Liver (tissue), 10 donors: ENCODE measurements at places on chromosomes 4 and X. TPM values are rescaled to one million over a fixed set of nuclear protein-coding genes. Genes with fewer than 3 reads are reported as not detected.

GRCh38 chr4:173415885-173416653 lies 17.2 kb upstream of the SCRG1 start:
- DNase-seq, result no peak

DNA sequence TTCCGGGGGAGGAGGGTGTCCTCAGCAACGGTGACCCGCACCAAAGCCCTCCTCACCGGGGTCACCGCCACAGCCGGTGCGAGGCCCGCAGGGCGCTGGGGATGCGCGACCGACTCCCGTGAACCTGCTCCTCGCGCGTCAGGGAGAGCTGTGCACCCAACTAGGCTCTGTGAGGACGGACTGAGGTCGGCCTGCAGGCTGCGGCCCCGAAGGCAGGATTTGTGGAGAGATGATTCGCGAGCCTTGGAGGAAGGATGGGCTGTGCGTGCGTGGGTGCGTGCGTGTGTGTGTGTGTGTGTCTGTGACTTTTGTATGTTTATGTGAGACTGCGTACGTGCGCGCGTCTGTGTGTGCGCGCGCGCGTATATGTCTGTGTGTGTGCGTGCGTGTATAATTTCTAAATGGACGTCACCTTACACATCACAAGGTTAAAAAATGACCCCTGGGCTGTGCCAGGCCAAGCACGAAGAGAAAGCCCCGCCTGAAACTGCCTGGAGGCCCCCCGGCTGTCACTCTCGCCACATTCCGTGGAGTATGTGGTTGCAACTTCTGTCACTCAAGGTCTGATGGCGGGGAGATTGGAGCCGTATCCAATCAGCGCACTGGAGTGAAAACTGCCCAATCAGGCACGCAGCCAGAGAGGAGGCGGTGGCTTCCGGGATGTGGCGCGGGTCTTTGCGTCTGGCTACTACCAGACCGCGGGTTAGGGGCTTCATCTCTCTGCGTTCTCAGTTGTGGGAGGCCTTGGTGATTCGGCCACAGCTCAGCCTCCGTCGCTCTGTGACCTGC lies at the start of gene ZNF141:
Gene ZNF141 (plus strand): TSS at position 672 of the 789 bp plus-strand sequence. CDS start 170 bp downstream, outside the sequence.
- DNase-seq, result peak; percentile 90

DNA sequence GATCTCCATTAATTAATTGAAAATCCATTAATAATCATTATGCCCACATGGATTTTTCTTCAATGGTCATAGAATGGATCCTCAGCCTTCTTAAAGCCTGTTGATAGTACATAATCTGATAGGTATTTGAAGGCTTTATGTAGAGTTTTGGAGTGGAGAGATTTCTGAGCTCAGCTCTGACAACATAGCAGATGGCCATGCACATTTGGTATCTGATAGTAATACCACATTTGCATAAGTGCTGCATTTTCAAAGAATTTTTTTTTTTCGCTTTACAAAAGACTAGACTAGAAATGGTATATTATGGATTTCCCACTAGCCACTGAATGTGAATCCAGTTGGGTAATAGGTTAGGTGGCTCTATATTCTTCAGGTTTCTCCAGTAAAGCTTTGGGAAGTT lies 440.6 kb downstream of the FGF13 start:
- DNase-seq, result no peak

GRCh38 chr4:1245481-1246051 lies 3.4 kb downstream of the CTBP1 start:
- DNase-seq, result no peak

DNA sequence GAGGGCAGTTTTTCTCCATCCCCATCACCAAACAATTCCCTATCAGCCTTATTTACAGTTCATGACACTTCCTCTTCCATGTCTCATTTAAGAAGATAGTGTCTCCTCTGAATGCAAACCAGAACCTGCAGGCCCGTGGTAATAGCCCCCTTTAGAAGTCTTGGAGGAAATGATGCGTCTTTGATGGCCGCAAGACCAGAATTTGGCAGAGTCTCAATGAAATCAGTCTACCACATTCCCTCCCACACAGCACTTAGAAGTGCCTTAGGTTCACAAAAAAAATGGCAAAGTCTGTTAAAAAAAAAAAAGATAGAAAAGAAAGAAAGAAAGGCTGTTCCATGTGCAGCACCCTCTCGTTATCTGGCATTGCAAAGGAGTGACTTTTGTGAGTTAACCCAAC lies 2.1 kb upstream of the KDR start:
- DNase-seq, result no peak

DNA sequence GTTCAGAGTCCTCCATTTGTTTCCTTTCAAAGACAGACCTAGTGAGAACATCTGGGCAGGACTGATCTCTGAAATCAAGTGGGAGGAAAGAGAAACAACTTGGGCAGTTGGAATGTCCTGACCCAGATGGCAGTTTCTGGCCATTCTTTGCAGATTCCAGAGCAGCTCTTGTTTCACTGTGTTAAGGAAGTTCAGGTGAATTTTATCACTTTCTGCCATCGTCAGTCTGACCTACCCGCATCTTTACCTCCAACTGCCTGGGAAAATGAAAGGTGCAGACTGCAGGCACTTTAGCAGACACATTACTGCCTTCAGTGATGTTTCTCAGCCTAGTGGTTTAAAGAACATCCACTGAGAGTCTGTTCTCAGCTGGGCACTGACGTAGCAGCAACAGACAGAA lies 216.2 kb downstream of the CEP135 start:
- no peak for DNase-seq

DNA sequence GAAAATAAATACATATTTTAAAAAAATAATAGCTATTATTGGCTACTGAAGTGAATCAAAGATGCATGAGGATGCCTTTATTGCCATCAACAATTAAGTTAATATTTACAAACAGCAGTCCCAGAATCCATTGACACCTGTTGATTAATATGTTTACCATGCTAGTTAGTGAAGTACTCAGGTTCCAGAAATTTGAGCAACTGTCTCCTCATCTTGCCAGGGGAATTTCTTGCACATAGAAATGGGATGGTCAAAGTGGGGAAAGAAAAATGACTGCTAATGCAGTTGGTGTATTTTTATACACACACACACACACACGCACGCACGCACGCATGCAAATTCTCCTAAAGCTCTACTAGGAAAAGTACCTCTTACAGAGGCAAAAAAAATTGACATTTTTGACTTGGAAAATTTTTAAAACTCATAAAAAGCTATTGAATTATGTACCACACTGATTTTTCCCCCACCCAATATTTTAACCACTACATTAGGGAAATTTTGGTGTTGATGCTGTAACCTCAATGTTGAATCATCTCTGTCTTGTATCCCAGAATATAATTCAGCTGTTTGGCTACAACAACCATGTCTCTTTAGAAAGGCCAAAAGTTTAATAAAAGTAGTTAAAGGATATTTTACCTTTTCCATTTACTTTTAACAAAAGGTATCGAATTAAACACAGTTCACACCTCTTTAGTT lies 105.3 kb upstream of the TMEM150C start:
- DNase-seq, result no peak

GRCh38 chr4:23269566-23269965 lies 576.8 kb downstream of the GBA3 start:
- no peak for DNase-seq

GRCh38 chrX:45743906-45744625 lies 543.4 kb upstream of the DIPK2B start:
- DNase-seq, result no peak

DNA sequence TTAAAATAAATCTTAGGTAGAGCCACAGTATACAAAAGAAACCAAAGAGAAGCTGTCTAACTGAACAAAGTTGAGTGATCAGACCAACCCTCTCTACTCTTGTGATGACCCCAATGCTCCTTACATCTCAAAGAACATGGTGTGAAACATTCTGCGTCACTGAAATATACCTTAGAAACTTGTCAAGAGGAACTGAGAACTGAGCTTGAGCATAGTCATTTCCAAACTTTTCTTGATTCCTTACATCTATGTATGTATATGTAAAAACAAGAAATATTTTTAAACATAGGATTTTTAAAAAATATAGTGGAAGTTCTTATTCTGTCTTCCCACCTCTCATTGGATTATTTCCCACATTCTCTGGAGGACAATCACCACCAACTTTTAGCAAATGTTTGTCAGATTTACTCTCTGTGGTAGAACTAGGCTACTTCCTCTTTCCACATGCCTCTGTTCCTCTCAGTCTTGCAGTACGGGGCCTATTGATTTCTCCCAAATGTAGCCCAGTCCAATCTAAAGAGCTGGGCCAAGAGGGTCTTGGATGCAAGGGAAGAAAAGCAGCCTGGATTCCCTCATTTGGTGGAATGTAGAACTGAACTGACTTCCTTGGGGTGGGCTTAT lies 98.2 kb upstream of the HHIP start:
- no peak for DNase-seq

DNA sequence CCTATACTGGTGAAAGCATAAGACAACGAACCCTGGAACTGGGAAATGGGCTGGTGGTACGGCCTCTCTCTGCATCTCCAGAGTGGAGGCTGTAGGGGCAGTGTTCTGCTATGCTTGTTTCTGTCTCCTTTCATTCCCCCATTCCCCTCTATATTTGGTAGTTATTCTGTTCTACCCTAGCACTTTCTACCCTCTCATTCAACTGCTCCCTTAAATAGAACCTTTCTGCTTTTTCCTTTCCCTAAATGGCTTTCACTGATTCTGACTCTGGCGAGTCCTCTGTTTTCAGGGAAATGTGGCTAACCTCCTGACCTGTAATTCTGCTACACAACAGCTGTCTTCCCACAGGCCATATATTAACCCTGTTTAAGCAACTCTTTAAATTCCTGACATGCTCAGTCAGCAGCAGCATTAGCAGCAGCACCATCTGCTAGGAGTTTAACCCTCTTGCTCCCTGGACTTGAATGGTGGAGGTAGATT lies 94.2 kb downstream of the CXCL13 start:
- no peak for DNase-seq

- DNase-seq, result no peak
Measured at GRCh38 chr4:177391953-177392352, 50.3 kb downstream of the AGA start.

GRCh38 chrX:150037041-150037440 lies 98.8 kb upstream of the EOLA2 start:
- DNase-seq, result no peak

DNA sequence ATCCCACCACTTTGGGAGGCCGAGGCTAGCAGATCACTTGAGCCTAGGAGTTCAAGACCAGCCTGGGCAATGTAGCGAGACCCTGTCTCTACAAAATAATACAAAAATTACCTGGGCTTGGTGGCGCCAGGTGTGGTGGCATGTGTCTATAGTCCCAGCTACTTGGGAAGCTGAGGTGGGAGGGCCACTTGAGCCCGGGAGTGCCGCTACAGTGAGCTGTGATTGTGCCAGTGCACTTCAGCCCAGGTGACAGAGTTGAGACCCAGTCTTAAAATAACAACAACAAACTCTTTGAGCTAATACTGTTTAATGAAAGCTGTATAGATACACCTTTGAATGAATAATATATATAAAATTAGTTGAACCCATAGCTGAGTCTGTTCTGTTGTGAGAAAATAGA lies 9.7 kb downstream of the BCORL1 start:
- DNase-seq, result no peak

DNA sequence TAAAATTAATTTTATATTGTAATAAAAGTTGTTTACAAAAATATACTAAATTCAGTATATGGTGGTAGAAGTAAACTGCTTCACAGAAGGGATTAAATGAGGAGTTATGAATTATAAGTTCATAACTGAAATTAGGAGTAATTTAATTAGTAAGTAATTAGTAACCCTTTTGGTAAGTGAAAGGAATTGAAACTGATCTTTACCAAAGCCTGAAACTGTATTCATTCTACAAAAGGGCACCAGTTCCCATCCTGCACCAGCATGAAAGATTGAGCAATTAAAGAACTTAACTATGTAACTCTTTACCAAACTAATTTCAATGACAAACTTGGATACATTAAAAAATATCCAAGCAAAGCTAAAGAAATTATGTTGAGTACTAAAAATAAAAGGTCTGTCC lies 8.2 kb downstream of the MED14 start:
- DNase-seq, result no peak

GRCh38 chr4:127196655-127197352 lies 436.0 kb upstream of the INTU start:
- DNase-seq, result no peak

- DNase-seq, result no peak
Measured at GRCh38 chr4:184103527-184104264, 114.0 kb downstream of the ENPP6 start.

- no peak for DNase-seq
Measured at GRCh38 chr4:38160487-38161207, 200.4 kb downstream of the PTTG2 start.

GRCh38 chr4:84232309-84233095 lies 266.6 kb downstream of the NKX6-1 start:
- DNase-seq, result no peak

- DNase-seq, result no peak
Measured at GRCh38 chr4:17623451-17624001, 9.1 kb downstream of the MED28 start.

- no peak for DNase-seq
Measured at GRCh38 chr4:136749989-136750388, 782.3 kb downstream of the PCDH18 start.

- DNase-seq, result no peak
Measured at GRCh38 chr4:153274967-153275366, 69.5 kb upstream of the MND1 start.

GRCh38 chr4:150323406-150324325 lies 245.4 kb downstream of the DCLK2 start:
- no peak for DNase-seq

- no peak for DNase-seq
Measured at GRCh38 chr4:3422241-3422801, 19.4 kb upstream of the HGFAC start.

GRCh38 chr4:78704981-78705683 lies 71.0 kb upstream of the BMP2K start:
- no peak for DNase-seq

AGTR2 gene
- not detected for polyA plus RNA-seq

CSAG3 gene
- not detected for polyA plus RNA-seq

GAGE2A gene
- polyA plus RNA-seq, result not detected

KLHL4 gene
- 0.42 TPM for polyA plus RNA-seq

CYLC1 gene
- polyA plus RNA-seq, result not detected

TMEM271 gene
- not detected for polyA plus RNA-seq

FRAS1 gene
- polyA plus RNA-seq, result 0.28 TPM

ERAS gene
- not detected for polyA plus RNA-seq

TEX11 gene
- not detected for polyA plus RNA-seq

PRRG1 gene
- polyA plus RNA-seq, result 1.8 TPM

KIAA0232 gene
- polyA plus RNA-seq, result 8.9 TPM

TXK gene
- polyA plus RNA-seq, result 0.43 TPM

ACE2 gene
- 0.45 TPM for polyA plus RNA-seq

LRIT3 gene
- 0.07 TPM for polyA plus RNA-seq

LIAS gene
- 9.7 TPM for polyA plus RNA-seq

FBXW7 gene
- polyA plus RNA-seq, result 4.0 TPM

FMR1NB gene
- polyA plus RNA-seq, result not detected

CCNG2 gene
- polyA plus RNA-seq, result 1.2 TPM

SLC10A6 gene
- polyA plus RNA-seq, result not detected

ARHGAP24 gene
- polyA plus RNA-seq, result 2.1 TPM

RAB41 gene
- not detected for polyA plus RNA-seq
